GM13976 (cell line): ENCODE measurements at places on chromosomes 6 and 20.
A peak's percentile ranks its signal among the peaks of the same experiment; 100 is the strongest.

DNA sequence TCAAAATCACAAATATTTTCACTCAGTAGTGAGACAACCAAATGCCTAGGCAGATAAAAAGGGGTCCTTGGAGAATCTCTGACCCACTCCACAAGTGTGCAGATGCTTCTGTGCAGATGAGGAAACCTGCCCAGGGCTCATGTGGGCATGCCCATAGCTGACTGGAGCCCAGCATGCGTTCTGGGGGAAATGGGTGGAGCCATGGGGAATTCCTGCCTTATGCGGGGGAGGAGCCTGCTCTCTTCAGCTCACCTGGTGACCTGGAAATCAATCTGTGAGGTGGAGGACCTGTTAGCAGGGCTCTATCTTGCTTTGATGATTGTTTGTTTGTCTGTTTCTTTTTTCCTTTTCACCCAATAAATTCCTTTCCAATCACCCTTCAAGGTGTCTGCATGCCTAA lies 23.4 kb upstream of the PLN start:
- no peak for DNase-seq

DNA sequence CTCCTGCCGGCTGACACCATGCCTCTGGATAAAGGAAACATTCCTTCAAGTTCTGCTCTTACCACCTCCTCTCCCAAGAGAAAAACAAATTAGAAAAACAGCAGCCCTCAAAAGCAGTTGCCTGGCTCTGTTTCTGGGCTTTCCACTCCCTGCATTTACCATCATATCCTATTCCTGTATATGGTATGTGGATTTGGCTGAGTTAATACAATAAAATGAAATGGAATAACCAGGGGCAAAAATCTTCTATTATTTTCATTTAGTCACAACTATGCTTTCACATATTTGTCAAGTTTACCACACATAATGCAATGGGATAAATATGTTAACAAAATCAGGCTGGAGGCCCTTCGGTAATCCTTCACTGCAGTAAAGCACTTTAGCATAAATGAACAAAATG lies 34.3 kb downstream of the COL12A1 start:
- DNase-seq = no peak

DNA sequence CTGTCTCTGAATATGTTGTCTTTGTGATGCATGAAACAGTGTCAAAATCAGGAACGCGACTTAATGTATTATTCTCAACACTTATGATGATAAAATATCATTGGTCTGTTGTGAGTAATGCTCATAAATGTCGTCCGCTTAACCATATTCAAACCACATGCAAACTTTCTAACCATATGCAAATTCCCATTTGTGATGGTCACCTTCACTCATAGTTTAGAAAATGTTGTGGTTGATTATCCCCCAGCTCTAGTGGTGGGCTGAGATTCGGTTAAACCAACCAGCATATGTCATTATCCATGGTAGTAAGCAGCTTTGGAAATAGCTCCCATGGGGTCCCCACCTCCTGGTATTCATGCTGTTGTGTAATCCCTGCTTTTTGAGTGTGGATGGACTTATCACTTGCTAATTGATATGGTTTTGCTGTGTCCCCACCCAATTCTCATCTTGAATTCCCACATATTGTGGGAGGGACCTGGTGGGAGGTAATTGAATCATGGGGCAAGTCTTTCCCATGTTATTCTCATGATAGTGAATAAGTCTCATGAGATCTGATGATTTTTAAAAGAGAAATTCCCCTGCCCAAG lies 360.0 kb upstream of the TSHZ2 start:
- no peak for DNase-seq

GRCh38 chr6:37547564-37548061 lies 47.9 kb upstream of the CCDC167 start:
- DNase-seq = no peak

- DNase-seq = no peak
Observed at GRCh38 chr6:108163644-108164542, 1.9 kb upstream of the NR2E1 start.

DNA sequence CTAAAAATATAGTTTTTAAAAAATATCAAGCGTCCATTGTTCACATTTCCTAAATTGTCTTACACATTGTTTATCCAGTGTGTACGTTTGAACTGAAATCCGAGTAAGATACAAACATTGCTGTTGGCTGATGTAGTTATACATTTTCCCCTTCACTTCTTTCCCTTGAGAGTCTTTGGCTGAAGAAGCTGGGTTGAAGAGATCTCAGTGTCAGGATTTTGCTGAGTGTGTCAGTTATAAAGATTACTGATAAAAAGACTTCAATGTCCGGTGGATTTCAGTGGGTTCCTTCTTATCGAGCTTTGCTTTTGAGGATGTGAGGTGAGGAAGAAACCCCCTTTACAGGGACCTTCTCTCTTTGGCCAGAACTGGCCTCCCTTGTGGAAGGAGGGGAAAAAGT lies 20.5 kb downstream of the RFPL4B start:
- DNase-seq = no peak

DNA sequence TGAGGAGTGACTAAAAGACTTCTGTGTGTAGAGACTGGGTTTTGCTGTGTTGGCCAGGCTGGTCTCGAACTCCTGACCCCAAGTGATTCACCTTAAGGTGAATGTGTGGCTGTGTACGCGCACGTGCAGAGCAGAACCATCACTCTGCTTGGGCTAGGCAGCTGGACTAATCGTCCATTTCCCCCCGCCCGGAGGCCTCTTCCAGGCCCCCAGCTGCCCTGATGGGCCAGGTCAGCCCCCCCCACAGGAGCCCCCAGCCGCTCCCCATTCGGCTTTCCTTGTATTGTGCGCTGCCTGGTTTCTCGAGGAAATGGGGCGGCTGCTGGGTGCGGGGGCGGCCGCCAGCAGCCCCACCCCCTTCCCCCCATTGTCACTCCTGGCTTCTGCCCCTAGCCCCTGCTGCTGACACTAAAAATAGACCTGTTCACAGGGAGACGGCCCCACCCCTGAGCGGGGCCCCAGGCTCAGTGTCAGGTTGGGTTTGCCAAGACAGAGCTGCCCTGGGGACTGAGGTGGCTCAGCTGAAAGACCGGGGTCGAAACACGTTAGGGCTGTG lies 24.6 kb upstream of the CSNK2A1 start:
- DNase-seq = no peak

DNA sequence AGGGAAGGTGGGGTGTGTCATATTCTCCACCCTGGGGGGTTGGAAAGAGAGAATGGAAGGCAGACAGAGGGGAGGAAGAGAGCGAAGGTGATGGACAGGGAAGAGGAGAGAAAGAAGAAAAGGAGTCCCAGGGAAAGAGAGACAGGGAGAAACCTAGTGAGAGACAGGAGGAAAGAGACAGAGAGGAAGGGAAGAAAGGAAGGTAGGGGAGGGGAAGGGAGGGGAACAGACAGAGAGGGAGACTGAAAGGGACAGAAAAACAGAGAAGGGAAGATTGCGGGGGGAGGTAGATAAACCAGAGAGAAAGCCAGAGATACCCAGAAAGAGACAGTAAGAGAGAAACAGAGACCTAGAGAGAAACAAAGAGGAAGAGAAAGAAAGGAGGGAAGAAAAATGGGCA lies 88.4 kb downstream of the CDH22 start:
- no peak for DNase-seq

- no peak for DNase-seq
Observed at GRCh38 chr6:149336609-149336928, 19.1 kb downstream of the TAB2 start.

- peak; percentile 83 for DNase-seq
Observed at GRCh38 chr20:13221673-13222318, 722 bp downstream of the ISM1 start.

DNA sequence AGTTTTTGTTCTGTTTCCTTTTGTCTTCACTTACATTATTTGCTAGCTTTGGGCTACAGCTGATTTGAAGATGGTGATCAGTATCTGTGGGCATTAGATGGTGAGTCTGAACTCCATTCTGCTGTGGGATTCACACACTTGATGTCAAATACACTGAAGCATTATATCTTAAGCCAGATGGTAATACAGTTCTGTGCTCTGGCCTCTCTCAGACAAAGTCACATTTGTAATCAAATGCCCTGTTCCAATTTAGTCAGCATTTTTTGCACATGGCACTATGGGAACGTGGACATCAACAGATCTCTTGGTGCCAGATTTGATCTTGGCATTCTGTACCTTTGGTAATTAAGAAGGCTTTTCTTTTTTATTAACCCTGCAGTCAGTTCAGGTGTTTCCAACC lies 56.0 kb downstream of the SASH1 start:
- DNase-seq = no peak

- no peak for DNase-seq
Observed at GRCh38 chr6:164130151-164130550, 715.6 kb downstream of the QKI start.

- peak; percentile 62 for DNase-seq
Observed at GRCh38 chr6:6556738-6557503, 31.6 kb upstream of the LY86 start.

DNA sequence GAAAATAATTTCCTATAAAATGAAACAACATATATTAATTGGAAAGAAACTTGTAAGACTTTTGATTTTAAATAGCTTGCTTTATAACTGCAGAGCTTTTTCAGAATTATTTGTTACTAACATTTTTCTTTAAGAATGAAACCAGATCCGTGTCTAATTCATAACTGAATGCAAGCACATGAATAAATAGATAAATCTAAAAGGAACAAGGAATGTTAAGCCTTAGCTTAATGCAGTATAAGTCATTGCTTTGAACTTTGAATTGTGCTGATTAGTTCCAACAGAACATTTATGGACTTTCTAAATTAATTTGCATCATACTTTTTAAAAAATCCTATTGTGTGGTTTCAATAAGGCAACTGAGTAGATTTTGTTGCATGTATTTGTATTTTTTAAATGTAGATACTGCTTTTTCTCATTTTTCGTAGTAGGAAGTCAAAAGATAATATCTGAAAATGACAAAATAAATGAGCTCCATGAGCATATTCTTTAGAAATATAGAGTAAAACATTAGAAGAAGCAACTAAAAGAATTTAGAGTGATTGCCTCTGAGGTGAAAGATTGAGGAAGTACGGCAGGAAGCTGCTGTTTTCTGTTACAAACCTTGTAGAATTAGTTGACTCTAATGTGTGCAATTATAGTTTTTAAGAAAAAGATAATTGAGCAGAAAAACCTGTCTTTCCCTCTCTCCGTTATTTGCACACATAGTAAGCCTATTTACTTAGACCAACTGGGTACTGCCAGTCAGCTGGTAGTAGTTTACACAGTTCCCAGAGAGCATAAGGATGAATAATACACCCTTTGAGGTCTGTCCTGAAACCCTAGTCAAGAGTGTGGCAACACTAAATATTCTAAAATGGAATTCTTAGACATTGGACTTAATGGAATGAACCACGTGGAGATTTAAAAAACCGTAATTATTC lies 32.6 kb upstream of the SLC35D3 start:
- DNase-seq = no peak

- DNase-seq = no peak
Observed at GRCh38 chr20:57350081-57350710, 859 bp upstream of the RAE1 start.

GRCh38 chr20:7189231-7189630 lies 421.7 kb downstream of the BMP2 start:
- no peak for DNase-seq

DNA sequence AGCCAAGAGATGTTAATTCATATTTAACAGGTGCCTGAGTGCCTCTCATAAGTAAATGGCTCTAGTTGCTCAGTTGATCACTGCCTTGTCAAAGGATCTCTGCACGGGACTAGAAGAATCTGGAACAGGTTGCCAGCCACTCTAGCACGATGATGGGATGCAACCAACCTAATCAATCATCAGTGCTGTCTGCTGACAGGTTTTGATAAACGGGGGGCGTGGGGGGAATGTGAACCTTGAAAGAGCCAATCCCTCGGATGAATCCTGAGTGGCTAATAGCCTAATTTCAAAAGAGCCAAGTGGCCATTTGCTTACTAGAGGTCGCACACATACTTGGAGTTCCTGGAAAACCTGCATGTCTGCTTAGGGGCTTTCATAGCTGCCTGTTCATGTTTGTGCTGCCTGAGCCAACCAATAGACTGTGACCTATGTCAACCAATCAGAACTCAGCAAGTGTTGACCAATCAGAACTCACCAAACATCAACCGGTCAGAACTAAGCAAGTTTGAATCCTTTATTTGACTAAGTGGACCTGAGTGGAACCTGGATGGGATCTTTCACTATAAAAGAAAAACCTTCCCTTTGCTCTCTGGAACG lies 43.5 kb upstream of the ECI2 start:
- DNase-seq = no peak

DNA sequence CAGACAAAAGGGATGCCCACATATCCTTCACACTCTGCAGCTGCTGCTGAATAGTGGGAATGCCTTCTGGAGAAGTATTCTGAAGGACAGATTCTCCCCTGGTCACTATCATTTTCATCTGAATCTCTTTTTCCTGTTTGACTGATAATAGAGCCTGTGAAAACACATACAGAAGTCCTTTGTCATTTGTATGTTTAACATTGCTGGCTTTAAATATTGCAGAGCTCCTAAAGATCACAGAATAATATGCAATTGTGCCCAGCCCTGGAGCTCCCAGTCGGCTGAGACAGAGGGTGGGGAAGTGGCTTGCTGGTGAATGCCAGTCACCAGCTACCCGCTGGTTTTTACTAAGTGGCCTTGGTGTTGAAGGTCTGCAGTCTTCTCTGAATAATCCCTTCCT lies 272.3 kb downstream of the SYNE1 start:
- no peak for DNase-seq

DNA sequence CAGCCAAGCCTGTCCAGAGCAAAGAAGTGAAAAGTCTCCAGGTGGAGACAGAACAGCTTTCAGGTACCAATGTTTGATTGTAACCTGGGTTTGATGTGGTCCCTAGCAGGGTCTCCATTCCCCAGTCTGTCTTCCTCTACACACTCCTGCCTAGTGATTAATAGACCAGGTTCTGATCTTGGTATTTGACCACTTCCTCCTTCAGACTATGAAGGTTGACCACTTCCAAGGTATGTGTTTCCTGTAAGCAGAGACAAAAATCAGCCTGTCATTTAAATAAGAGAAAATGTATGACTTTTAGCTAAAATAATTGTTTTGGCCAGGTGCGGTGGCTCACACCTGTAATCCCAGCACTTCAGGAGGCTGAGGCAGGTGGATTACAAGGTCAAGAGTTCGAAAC lies 41.8 kb upstream of the TOP1 start:
- DNase-seq = peak; percentile 28

DNA sequence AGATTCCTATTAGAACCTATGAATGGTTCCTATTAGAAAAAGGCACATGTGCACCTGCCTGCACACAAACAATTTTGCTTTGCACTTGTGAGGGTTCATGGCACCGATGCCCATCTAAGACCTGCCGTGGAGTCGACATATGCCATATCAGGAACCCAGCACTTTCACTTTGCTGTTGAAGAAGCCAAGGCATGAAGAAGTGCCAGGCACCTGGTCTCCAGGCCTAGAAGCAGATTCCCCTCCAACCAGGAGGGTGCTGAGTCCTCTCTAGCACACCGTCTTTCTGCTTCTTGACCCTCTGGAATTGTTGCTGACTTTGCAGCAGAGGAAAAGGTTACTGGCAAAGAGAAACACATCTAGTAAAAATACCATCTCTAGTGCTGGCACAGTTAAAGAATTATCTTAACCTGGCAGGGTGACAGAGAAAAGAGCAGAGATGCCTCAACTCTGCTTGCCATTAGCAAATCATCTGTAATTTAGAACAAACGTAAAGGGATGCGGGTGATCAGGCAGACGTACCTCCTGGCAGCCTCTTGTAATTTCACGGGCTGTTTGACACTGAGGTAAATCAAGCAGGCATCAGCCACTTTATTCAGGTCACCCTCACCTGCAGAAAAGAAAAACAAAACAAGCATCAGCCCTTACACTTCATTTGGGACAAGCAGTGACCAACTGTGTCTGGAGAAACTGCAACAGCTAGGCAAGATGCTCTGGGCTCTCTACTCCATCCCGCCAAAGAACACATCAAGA lies 37.2 kb downstream of the TTI1 start:
- DNase-seq = no peak
